ENCODE measurements at places on chromosomes 16 and 17.

- no peak for DNase-seq
Measured at GRCh38 chr17:79993390-79994227, 42.1 kb downstream of the TBC1D16 start.

DNA sequence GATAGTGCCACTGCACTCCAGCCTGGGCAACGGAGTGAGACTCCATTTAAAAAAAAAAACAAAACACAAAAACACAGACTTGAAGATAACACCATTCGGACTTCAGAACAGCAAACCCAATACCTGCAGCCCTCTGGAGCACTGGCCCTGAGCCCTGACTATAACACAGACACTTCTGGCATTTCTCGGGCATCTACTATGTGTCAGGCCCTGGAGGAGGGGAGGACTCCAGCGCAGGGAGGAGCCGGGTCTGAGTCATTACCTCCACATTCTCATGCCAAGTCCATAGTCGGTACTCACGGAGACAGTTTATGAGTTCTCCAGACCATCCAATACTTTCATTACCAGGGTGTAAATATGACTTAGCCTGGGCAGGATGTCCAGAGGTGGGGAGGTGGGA is 48.8 kb downstream of the PITPNM3 start:
- no peak for DNase-seq

- no peak for DNase-seq
Measured at GRCh38 chr17:57486882-57487301, 230.6 kb downstream of the MSI2 start.

- no peak for DNase-seq
Measured at GRCh38 chr16:86026916-86027315, 128.0 kb downstream of the IRF8 start.

GRCh38 chr16:57916735-57917438 is 54.0 kb downstream of the CNGB1 start:
- no peak for DNase-seq

DNA sequence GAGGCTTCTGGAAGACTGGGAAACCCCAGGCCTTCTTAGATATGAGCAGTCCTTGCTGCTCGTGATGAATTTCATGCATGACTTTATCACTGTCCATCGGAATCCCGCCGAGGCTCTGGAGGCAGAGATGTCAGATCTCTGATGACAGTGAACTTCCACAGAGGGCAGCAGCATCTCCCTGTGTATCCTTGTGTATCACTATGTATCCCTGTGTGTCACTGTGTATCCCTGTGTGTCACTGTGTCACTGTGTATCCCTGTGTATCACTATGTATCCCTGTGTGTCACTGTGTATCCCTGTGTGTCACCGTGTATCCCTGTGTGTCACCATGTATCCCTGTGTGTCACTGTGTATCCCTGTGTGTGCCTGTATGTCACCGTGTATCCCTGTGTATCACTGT is 160.2 kb upstream of the CHMP6 start:
- DNase-seq: no peak

Measured in stimulated activated CD4-positive, alpha-beta T cell treated with anti-CD3 and anti-CD28 coated beads, Interleukin-1b, Interleukin-23, amount 100 ng/mL, for 1 hour (primary cell).